Heart left ventricle (tissue), 16 donors: ENCODE measurements at places on chromosomes 5 and 9.
A peak's percentile ranks its signal among the peaks of the same experiment; 100 is the strongest.

DNA sequence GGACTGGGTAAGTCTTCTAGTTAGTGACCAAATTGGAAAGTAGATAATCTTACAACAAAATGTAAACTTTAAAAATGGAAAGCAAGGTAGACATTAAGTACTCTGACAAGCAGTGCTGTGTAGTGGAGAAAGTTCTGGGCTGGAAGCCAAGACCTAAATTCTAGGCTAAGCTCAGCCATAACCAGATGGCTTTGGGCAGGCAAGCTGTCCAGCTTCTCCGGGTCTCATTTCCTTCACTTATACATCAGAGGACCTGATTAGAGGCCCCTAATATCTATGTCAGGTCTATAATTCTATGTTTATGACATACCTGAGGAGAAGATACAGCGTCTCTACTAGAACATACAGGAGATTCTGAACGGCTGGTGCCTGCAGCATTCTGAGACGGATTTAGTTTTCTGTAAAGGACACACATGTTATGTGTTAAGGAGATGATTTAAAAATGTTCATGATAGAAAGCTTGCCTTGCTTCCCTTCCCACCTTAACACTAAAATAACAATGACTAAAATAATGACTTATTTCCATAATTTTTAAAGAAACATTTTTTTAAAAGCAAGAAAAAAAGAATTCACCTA lies 61.2 kb downstream of the ELL2 start:
- H3K27ac ChIP-seq: no peak overlapping the region
- H3K4me1 ChIP-seq: peaks cover 9% of the 10 kb centered on the region
- no peak overlapping the region for H3K4me3 ChIP-seq
- DNase-seq: peak; percentile 55
- peaks cover 41% of the 10 kb centered on the region for H3K36me3 ChIP-seq

DNA sequence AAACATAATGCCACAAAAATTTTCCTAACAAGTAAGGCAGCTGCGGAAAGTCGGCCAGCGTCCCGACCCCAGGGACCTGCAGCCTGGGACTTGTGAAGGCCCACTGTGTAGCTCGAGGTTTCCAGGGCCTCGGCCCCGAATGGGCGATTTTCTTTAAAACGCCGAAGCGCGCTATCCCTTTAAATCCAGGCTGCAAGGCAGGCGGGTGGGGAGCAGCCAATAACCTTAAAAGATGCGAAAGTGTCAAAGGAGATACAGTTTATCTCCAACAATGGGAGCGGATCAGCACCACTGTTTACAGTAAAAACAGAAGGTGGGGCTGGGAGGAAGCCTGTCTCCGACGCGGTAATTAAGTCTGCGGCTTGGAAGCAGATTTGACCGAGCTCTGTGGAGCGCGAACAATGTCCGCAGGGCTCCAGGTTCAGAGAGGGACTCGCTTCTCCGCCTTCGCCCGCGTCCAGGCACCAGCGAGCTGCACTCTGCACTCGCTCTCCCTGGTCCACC lies 1.7 kb upstream of the ZSWIM6 start:
- H3K4me1 ChIP-seq: peaks cover 22% of the 10 kb centered on the region
- H3K36me3 ChIP-seq: no peaks in the 10 kb centered on the region
- H3K27ac ChIP-seq: peak overlapping the region; percentile 98
- peak; percentile 27 for DNase-seq
- no peaks in the 10 kb centered on the region for H3K27me3 ChIP-seq

DNA sequence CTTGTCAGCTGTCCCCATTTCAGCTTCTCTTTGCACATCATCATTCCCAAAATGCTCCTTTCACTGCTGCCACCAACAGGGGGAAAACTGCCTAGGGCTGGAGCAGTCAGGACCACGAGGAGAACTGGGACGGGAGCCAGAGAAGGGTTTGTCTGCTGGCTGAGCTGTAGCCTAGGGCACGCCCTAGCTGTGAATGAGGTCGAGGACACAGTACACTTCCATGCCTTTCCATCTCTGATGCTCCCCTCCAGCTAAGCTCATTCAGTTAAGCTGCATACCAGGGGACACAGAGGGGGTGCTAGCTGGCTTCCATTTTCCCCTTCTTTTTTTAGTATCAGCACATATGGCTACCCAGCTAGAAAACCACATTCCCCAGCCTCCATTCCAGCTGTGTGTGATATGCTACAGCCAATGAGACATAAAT lies 64.7 kb downstream of the STK10 start:
- H3K4me3 ChIP-seq: no peak overlapping the region
- no peak overlapping the region for H3K27ac ChIP-seq
- DNase-seq: peak; percentile 88
- H3K27me3 ChIP-seq: no peaks in the 10 kb centered on the region

DNA sequence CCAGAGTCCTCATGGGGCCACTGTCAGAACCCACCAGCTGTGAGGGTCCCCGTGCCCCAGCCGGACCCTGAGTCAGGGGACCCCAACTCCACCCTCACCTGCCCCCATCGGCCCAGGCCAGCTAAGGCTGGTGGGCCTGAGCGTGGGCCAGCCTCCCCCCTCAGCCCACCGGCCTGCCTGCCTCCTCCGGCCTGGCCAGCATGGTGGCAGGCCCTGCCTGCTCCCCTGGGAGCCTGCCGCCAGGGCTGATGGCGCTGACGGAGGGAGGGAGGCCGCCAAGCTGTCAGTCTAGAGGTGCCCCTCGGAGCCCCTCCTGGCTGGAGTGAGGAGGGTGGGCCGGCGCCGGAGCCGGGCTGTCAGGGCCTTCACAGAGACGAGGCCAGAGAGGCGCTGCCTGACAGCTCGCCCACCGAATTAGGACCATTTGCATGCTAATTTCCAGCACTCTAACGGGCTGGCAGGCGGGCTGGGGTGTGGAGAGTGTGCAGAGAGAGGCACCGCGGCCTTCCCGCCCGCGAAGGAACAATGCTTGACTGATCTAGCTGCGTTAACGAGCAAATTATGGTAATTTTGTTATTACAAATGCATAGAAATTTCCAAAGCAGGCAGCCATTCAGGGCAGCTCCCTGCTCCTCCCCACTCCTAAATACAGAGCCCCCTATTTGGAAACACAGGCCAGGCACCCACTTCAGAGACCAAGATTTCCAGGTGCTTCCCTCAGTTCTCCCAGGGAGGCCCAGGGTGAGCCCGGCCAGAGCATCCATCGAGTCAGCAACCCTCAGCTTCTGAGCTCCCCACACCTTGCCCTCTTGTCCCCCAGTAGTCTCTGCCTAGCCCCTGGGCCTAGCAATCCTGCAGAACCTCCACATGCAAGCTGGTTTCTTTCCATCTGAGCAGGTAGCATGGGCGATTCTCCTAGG lies 169.3 kb downstream of the PAX5 start:
- no peak overlapping the region for H3K27ac ChIP-seq
- no peak overlapping the region for H3K4me3 ChIP-seq
- H3K27me3 ChIP-seq: peaks cover 17% of the 10 kb centered on the region
- H3K4me1 ChIP-seq: no peaks in the 10 kb centered on the region
- H3K36me3 ChIP-seq: no peaks in the 10 kb centered on the region
- DNase-seq: no peak

DNA sequence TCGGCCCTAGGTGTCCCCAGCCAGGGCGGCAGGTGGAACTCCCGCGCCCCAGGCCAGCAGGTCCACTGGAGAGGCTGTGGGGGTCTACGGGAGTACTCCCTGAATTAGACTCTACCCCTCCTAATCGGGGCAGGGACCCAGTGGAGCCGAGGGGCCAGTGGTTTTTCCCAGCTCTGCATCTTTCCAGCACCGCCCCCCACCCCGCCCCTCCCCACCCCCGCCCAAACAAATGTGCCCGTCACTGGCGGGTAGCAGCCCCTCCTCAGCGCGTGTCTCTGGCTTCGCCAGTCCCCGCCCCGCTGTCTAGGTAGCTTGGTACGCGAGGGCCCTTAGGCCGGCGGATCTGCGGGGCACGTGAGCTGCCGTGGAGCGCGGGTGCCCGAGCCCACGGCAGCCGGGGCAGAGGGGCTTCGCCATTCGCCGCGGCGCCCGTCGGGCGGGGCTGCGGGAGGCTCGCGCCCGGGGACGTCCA lies 7.0 kb downstream of the UNC5A start:
- H3K4me1 ChIP-seq: no peaks in the 10 kb centered on the region
- H3K27ac ChIP-seq: no peak overlapping the region
- H3K4me3 ChIP-seq: peak overlapping the region; percentile 41
- no peaks in the 10 kb centered on the region for H3K36me3 ChIP-seq
- DNase-seq: no peak
- peaks cover 33% of the 10 kb centered on the region for H3K27me3 ChIP-seq

GRCh38 chr5:124040799-124041198 lies 528.8 kb downstream of the CSNK1G3 start:
- H3K27me3 ChIP-seq: no peaks in the 10 kb centered on the region
- no peak overlapping the region for H3K4me3 ChIP-seq
- no peak overlapping the region for H3K27ac ChIP-seq

GRCh38 chr9:128627127-128627715 lies 29.4 kb downstream of the DYNC2I2 start:
- peaks cover 99% of the 10 kb centered on the region for H3K36me3 ChIP-seq
- no peaks in the 10 kb centered on the region for H3K27me3 ChIP-seq
- no peak for DNase-seq
- no peak overlapping the region for H3K27ac ChIP-seq

DNA sequence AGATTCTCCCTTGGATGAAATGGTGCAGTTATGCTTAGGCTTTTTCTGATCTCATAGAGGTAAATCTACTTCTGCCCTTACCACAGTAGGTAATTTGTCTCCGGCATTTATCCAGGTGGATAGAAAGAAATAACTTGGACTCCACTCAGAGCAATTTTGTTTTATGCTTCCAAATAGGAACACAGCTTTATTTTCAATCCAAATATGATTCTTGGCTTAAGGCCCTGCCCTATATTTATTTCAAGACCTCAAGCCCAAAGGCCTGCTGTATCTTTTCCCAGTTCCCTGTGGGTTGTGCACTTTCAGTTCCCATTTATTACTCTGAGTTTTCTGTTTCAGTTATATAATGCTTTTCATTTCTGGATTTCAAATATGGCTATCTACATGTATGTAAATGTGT lies 274.2 kb upstream of the SMC2 start:
- peaks cover 2% of the 10 kb centered on the region for H3K4me1 ChIP-seq
- H3K4me3 ChIP-seq: no peak overlapping the region
- H3K27ac ChIP-seq: no peak overlapping the region

GRCh38 chr9:2053883-2054845 lies 39.0 kb downstream of the SMARCA2 start:
- no peaks in the 10 kb centered on the region for H3K27me3 ChIP-seq
- H3K36me3 ChIP-seq: peaks cover 13% of the 10 kb centered on the region
- H3K27ac ChIP-seq: no peak overlapping the region
- no peak overlapping the region for H3K4me3 ChIP-seq
- no peak for DNase-seq

GRCh38 chr5:141094481-141095262 lies at the start of gene PCDHB2:
TSS of gene PCDHB2 (plus strand) at chr5:141094615. CDS start at chr5:141094791, 176 bp downstream.
- no peaks in the 10 kb centered on the region for H3K36me3 ChIP-seq
- H3K4me3 ChIP-seq: peak within 1 kb of the TSS; percentile 62
- peaks cover 20% of the 10 kb centered on the region for H3K27me3 ChIP-seq
- no peaks in the 10 kb centered on the region for H3K4me1 ChIP-seq
- peak; percentile 71 for DNase-seq

DNA sequence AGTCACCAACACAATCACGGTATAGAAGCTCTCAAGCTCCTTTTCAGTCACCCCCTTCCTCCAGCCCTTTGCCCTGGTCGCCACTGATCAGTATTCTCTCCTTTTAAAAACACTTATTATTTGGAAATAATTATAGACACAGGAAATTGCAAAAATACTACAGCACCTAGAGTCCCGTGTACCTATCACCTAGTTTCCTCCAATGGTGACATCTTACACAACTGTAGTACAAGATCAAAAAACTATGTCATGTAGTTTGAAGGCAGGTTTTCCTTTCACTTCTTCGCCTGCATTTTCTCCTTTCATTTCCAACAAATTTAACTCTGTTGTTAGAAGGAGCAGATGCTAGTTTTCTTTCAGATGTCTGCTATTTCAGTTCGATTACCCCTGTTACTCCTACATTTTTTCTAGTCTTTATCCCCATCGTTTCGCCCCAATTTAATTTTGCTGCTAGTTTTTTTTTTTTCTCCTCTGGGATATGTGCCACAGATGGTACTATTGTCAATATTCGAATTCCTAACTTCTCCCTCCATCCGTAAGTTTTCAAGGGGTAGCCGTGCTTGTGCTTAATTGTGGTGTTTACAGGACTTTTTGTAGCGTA lies 612 bp upstream of the ATG10 start:
- no peaks in the 10 kb centered on the region for H3K27me3 ChIP-seq
- peak overlapping the region; percentile 64 for H3K4me3 ChIP-seq
- peak overlapping the region; percentile 96 for H3K27ac ChIP-seq
- H3K36me3 ChIP-seq: no peaks in the 10 kb centered on the region

GRCh38 chr5:86665984-86666760 lies 48.4 kb downstream of the COX7C start:
- no peaks in the 10 kb centered on the region for H3K36me3 ChIP-seq

DNA sequence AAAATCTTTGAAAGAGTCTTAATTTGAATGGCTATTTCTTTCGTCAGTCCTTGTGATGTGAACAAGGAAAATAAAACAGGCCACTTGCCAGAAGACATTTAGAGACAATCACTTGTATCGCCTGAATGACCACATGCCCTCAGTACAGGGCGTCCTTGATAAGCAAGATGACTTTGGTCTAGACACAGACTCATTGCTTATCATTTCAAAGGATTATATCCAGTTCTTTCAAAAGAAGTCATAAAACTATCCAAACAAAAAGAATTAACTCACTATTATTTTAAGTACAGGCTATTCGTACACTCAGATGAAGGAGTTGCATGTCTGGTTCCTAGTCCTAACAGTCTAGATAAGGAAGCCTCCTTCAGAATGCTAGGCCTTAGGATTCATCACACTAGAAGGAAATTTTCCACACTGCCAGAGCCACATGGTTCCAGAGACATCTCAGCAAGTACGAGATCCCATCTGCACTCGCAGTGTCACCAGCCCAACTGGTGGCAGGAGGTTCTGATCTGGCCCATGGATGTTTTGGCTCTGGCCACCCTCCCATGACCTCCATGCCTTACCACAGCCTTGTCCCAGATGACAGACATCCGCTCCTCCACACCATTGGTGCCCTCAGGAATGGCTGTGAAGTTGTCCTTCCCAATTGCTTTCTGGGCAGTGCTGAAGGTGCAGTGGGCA lies 109.6 kb downstream of the DPYSL3 start:
- DNase-seq: no peak
- no peak overlapping the region for H3K27ac ChIP-seq
- peaks cover 72% of the 10 kb centered on the region for H3K36me3 ChIP-seq
- H3K4me1 ChIP-seq: peaks cover 10% of the 10 kb centered on the region
- H3K4me3 ChIP-seq: no peak overlapping the region

DNA sequence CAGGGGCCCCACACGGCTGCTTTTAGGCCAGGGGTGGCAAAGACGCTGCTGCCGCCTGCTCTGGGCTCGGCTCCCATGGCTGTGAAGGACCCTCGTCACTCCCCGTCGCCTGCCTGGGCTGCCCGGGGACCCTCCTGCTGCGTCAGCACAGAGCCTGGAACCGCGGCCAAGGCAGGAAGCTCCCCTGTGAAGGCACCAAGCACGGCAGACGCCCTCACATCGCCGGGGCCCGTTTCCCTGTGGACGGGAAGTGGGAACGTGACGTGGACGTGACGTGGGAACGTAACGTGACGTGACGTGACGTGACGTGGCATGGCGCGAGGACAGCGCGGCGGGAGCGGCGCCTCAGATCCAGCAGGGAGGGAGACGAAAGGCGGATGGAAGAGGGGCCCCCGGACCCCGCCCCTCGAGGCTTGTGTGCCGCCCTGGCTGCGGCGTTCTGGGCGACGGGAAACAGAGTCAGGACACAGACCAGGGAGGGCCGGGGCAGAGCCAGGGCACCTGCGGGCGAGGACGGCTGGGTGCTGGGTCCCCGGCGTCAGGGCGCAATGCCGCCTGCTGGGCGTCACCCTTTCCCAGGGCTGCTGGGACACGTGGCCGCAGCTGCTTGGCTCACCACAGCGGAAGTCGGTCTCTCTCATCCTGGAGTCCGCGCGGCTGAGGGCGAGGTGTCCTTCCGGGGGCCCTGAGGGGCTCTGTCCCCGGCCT lies 53.1 kb downstream of the MRPL36 start:
- H3K4me3 ChIP-seq: no peak overlapping the region
- H3K4me1 ChIP-seq: no peaks in the 10 kb centered on the region
- H3K27ac ChIP-seq: no peak overlapping the region
- peaks cover 3% of the 10 kb centered on the region for H3K27me3 ChIP-seq
- no peaks in the 10 kb centered on the region for H3K36me3 ChIP-seq
